ENCODE measurements at places on chromosomes 12 and 14.

GRCh38 chr12:57736741-57737466, 1.6 kb downstream of the AGAP2 start:
- DNase-seq: no peak

- DNase-seq: no peak
Observed at GRCh38 chr12:49954863-49955830, 4.6 kb downstream of the AQP2 start.

DNA sequence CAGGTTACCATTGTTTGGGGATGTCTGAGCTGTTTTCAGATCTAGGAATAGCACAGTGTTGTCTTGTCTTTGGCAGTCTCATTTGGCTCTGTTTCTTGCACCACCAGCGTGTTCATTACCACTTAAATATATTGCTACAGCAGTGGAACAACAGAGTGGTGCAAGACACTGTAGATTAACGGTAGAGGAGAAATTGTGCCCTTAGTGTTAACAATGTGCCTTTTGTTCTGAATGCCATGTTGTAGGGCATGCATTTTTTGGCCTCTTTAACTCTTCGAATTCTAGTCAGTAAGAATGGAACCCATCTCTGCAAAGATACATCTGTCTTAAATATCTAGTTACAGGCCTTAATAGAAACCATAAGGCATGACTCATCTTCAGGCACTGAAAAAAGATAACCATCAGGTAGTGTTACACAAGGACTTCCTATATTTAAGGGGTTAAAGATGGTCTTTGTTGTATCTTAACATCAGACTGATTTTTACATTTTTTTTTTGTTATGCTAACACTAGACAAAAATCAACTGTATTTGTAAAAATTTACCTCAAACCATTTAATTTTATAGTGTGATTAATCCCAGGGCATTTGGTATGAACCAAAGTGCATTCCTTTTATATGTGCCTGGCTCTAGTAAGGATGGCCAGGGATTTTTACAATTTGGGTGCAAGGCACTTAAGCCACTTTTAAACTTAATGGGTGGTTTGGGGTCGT, 12.9 kb downstream of the DYRK2 start:
- DNase-seq: no peak

- no peak for DNase-seq
Observed at GRCh38 chr14:63852271-63852816, 460 bp upstream of the SYNE2 start.

GRCh38 chr14:68791078-68791901, 1.6 kb downstream of the ZFP36L1 start:
- no peak for DNase-seq

- no peak for DNase-seq
Observed at GRCh38 chr12:72872996-72873395, 600.8 kb downstream of the TRHDE start.

GRCh38 chr12:66387117-66387516, 84.8 kb downstream of the HELB start:
- DNase-seq: no peak

DNA sequence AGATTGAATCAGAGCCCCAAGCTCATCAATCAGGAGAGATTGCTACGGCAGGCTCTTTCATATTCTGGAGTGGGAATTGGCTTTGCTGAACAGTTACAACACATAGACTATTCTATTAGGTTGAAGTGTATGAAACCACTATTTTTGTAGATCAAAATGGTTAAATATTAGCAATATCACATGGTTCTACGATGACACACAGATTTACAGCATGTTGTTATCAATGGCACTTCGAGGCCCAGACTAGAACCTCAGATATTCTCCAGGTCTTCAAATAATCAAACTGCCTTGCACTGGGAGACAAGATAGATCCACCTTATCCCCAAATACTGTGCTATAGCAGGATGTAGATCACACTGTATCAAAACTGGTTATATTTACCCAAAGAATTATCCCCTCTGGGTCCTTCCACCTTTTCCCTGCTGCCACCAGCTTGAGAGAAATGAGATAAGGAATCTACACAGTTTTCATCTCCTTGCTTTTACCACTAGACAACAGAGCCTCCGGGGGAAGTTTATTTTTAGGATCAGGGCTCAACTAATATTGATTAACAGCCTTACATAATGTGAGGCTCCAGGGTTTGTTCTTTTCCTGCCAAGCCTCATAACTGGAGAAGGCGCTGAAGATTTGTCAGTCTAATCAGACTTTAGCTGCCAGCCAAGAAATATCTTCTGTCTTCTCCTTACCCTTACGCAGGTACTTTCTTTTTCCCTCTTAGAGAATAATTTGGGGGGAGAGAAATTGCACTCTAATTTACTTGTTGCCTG, 507.1 kb downstream of the DIO2 start:
- no peak for DNase-seq

DNA sequence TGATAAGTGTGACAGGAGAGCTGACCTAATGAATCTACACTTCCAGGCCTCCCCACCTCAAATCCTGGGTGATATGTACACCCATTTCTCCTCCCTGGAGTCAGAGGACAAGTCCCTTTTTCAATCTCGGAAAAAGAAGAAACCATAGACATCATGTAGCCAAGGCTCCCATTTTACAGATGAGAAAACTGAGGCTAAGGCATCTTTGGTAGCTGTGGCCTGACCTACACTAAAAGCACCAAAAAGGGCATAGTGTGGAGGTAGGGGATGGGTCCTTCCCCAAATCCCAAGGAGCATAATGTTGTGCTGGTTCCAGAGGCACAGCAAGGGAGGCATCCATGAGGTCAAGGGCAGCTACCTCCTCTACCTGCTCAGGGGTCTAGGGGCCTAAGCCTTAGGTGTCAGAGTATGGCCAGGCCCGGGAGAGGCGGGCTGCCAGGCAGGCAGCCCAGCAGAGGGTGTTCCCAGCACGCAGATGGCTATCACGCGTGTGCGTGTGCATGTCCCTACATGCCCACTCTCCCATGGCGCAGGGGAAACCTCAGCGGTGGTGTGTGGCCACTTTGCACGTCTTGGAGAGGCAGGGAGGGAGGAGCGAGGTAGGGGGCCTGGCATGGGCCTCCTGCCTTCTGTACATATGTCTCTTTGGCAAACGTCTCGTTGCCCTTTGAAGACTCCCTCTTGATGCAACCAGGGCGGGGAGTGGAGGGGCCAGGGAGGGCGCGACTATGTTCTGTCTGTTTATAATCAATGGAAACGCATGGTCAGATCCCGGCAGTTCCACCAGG, 2.5 kb downstream of the PGF start:
- no peak for DNase-seq

DNA sequence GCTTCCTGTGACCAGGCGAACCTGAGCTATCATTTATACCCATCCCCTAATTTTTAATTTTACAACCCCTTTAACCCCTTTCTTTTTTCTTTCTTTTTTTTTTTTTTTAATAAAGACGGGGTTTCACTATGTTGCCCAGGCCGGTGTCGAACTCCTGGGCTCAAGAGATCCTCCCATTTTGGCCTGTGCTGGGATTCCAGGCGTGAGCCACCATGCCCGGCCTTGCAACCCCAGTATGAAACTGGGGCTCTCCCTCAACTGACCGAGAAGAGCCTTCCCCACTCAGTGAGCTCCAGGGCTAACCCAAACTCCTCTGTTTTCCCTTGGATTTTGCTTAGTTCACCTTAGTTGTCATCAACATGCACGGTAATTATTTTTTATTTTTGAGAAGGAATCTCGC, 992 bp downstream of the CPSF2 start:
- no peak for DNase-seq

DNA sequence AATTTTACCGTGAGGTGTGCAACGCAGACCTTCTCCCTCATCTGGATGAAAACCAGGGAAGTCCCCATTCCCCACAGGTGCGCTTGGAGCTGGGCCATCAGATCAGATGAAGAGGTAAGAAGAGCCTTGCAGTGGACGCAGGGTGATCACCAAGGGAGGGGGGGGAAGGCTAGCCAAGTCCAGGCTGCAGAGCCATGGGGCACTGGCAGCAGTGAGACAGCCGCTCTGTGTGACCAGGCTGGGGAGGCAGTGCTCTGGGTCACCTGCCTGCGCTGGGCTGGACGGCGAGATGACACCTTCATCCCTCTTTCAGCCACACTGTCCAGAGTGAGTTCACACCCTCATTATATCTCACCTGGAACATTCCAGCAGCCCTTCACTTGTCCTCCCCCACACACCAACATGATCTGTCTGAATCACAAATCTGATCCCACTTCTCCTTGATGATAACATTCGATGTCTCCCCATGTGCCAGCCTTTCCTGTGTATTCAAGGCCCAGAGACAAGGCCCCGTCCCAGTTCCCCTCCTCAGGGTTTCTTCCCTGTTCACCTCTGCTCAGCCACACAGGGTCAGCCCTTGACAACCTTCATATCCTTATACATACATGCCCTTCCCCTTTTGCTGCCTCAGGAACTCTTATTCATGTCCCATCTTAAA, 65.9 kb upstream of the VASH1 start:
- no peak for DNase-seq
